ENCODE measurements at places on chromosomes 2 and 18.
A peak's percentile ranks its signal among the peaks of the same experiment; 100 is the strongest.

DNA sequence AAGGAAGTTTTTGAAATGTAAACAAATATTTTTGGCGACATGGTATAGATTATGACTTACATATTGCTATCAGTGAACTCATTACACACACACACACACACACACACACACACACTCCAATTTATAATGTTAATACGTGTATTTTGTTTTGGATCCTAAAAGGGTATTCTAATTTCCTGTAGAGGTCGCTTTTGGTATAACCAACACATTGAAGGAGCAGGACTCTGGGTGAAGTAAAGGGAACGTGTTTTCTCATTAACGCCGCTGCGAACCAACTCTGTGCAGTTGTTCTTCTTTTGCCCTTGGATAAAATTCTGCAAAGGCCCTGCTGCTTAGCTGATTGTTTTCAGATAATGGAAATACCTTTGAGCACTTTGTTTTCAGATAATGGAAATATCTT lies 190.4 kb downstream of the PMAIP1 start:
- peak; percentile 77 for DNase-seq

- no peak for DNase-seq
Measured at GRCh38 chr2:167135706-167136105, 247.4 kb downstream of the XIRP2 start.

DNA sequence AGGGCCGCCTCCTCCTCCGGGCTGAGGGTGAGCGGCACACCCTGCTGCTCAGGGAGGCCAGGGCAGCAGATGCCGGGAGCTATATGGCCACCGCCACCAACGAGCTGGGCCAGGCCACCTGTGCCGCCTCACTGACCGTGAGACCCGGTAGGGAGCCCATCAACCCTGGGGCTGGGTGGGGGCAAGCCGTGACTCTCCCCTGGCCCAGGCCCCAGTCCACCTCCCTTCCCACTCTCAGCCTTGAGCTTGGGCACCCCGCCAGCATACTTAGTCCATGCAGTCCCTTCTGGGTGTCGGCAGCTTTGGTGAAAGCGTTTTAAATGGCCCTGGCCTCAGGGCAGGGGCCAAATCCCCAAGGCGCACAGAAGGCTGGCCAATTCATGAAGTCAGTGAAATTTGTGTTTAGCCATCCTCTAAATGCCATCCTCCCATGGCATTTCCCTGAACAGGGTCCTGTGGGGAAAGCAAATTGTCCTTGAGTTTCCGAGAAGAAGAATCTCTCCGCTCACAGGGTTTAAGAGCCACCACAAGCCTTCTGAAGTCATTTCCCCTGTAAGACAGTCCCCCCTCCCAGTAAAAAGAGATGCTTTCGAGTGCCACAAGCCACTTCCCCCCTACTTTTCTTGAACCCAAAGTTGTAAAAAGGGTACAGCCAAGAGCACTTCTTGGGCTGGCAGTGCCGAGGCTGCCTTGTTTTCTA lies 17.2 kb downstream of the SPEG start:
- peak; percentile 36 for DNase-seq

- DNase-seq, result peak; percentile 30
Measured at GRCh38 chr18:64037812-64038414, 68.0 kb downstream of the SERPINB8 start.

DNA sequence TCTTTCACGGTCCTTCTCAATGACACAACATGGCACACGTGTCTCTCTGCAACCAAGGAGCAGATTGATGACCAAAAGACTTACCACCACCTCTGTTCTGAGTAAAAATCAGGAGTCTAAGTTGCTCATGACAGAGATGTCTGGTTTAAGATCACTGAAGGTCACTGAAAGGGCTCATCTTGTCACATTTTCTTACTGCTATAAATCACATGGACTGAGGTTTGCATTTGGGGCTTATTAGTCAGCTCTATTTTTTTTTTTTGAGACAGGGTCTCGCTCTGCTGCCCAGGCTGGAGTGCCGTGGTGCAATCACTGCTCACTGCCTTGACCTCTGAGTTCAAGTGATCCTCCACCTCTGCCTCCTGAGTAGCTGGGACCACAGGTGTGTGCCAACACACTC lies 19.4 kb downstream of the CFLAR start:
- DNase-seq, result no peak

- DNase-seq, result no peak
Measured at GRCh38 chr2:121210691-121211090, 74.3 kb downstream of the TFCP2L1 start.

DNA sequence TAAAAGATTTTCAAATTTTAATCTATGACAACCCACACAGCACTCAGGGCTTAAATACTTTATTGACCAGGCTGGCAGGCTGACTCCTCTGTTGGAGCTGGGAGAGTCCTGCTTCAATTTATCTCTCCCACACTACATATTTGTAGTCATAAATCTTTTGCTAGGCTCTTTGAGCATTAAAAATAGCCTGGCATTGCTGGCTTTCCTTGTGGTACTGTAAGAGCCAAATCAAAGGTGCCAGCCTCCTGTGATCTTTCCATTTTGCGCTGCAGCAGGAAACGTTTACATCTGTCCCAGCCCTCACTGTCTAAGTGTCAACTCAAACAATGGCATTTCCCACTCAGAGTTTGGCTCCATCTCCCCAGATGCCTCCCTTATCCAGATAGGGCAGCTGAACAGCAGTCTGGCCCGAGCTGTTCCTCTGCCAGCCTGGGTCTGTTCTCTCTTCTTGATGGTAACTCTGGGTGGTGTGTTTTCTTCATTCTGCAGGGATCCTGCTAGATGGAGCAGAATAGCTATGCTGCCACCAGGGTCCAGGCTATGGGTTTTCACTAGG lies 62.1 kb downstream of the LRRTM1 start:
- DNase-seq, result peak; percentile 18

DNA sequence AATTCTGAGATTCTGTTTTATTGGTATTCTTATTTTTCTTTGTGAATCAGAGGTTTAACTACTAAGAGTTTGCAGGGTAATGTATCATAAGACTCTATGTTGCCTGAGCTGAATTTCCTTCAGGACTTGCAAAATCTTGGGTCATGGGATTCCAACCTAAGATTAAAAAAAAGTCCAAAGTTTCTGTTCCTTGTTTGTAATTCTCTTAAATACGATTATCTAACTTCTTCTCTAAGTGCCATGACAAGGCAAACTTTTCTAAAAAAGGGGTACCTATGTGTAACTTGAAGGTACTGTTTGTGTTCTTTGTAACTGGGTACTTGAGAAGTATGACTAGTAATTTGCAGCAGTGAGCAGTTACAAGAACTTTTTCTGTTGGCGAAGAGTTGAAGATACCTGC lies 181.3 kb upstream of the ZEB2 start:
- no peak for DNase-seq

DNA sequence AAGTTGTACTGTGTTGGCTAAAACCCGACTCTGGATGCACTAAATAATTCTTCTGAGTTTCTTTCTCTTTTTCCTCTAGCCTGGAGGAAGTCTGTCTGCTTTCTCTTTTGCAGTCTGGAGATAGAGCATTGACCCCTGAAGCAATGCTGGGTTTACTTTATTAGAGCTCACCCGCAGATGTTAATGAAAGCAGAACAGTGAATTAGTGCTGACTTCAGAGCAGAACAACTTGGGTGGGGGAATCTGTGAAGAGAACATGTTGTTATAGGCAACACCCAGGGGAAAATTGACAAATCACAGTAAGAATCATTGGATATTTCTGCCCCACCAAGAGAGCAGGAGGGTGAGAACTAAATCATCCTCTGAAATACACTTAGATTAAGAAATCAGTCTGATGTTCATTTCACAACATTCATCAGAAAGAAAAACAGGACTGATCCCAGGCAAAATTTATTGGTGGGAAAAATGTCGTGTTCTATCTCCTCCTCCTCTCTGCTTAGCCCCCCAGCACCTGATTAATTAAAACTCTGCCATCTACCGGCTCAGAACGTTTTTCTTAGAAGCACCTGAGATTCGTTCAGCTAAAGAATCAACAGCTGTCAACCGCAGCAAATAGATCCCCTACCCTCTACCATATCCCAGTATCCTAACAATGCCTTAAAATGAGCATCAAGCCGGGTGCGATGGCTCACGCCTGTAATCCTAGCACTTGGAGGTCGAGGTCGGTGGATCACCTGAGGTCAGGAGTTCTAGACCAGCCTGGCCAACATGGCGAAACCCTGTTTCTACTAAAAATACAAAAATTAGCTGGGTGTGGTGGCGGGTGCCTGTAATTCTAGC lies 165.1 kb downstream of the FMNL2 start:
- DNase-seq, result no peak

DNA sequence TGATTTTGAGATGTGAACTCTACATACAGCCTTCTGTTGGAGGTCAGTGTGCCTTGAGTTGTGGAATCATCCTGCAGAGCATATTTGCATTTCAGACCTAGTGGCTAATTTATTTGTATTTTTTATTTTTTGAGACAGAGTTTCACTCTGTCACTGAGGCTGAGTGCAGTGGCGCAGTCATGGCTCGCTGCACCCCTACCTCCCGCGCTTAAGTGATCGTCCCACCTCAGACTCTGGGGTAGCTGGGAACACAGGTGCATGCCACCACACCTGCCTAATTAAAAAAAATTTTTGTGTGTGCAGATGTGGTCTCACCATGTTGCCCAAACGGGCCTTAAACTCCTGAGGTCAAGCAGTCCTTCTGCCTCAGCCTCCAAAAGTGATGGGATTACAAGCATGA lies 104.4 kb downstream of the ASXL3 start:
- no peak for DNase-seq

GRCh38 chr2:95019572-95019971 lies 5.9 kb upstream of the MAL start:
- DNase-seq, result no peak

DNA sequence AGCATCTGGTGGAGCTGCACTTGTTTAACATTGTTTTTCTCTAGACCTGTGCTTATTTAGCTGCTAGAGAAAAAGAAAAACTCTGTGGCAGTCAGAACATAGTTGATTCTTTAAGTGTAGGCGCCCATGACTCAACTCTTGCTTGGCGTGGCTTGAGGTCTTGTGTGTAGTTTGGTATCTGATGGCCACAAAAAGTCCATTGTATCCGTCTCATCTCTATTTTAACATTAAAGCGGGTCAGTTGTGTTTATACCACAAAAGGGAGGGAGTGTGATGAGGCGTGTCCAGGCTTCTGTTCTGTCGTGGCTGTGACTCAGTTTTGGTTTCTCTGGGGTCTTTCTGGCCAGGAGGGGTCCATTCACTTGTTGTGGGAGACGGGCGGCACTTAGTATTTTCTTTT lies 24.2 kb upstream of the UGT1A8 start:
- no peak for DNase-seq

DNA sequence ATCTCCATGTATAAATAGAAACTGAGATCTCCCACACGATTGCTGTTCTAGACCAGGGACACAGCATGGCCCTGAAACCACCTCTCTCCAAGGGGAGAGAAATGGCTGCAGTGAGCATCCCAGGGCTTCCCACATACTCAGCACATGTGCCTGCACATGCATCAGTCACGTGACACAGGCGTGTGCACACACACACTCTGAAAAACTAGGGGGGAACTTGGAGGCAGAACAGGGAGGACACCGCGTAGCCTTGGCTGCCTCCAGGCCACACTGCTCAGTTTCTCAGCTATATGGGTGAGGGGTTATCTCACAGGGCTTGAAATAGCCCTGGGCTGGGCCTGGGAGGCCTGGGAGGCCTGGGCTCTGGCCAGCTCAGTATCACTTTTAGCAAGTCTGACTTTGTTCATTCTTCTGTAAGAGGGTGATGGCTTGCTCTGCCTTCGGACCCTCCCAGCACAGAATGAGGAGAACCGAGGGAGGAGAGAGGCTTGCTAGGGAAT lies 66.9 kb downstream of the EMX1 start:
- peak; percentile 84 for DNase-seq

- DNase-seq, result no peak
Measured at GRCh38 chr2:127561371-127561770, 25.9 kb downstream of the MYO7B start.

DNA sequence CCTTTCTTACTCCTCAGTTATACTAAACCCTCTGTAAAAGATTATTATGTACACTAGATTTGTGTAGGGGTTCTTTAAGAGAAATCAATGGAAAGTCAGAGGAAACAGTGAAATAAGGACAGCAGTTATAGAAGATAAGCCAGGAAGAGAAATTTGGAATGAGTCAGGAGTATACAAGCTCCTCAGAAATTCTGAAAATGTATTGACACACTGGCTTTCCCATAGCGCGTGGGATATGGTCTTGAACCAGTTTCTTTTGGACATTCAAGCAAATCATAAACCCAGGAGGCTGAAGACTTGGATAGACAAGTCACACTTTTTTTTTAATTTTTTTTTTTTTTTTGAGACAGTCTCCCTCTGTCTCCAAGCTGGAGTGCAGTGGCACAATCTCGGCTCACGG lies 316.1 kb upstream of the MMADHC start:
- DNase-seq, result peak; percentile 47

DNA sequence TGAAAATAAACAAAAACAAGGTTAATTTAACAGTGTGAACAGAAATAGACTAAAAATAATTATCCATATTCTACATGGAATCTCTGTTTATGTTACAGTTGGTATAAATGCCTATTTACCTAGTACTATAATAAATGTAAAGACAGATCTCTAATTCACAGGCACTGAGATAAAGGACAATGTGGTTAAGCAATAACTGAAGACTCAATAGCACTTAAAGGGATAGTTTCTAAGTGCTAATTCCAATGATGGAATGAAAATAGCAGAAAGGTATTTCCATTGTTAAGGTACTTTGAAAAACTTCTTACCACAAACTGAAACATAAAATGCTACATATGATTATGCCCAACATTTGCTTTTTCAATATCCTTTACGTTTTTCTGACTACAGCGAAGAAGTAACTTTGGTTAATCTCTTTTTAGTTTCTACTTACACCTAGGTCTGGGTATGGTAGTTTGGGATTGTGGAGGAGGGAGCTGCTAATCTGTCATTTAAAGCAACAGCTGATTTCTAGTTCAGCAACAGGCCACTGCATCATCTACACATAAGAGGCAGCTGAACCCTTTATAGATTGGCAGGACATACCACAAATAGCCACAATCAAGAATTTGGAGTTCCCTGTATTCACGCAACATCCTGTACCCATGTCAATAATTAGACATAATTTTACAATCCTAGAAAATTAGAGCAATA lies 27.2 kb downstream of the MAP4K3 start:
- DNase-seq, result peak; percentile 27

- peak; percentile 47 for DNase-seq
Measured at GRCh38 chr18:58321986-58322385, 278.0 kb downstream of the NEDD4L start.

GRCh38 chr2:26922405-26923188 lies 47.8 kb upstream of the MAPRE3 start:
- DNase-seq, result peak; percentile 81

DNA sequence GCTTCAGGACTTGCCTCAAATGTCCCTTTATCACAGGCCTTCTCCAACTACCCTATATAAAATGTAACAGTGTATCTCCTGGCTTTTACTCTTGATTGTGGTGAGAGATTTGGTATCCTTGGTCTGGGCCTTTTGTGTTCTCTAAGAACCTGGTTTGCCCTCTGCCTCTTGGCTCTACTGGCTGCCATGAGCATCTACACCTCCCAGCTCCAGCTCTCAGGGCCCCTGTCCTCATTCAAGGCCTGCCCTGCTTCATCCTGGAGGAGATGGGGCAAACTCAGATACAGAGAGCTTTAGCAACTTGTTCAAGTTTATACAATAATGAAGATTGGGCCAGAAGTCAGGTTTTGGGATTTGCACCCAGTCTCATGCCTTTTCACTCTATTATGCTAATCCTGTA lies 45.0 kb downstream of the QPCT start:
- no peak for DNase-seq
